ENCODE measurements at places on chromosomes 4 and X.

DNA sequence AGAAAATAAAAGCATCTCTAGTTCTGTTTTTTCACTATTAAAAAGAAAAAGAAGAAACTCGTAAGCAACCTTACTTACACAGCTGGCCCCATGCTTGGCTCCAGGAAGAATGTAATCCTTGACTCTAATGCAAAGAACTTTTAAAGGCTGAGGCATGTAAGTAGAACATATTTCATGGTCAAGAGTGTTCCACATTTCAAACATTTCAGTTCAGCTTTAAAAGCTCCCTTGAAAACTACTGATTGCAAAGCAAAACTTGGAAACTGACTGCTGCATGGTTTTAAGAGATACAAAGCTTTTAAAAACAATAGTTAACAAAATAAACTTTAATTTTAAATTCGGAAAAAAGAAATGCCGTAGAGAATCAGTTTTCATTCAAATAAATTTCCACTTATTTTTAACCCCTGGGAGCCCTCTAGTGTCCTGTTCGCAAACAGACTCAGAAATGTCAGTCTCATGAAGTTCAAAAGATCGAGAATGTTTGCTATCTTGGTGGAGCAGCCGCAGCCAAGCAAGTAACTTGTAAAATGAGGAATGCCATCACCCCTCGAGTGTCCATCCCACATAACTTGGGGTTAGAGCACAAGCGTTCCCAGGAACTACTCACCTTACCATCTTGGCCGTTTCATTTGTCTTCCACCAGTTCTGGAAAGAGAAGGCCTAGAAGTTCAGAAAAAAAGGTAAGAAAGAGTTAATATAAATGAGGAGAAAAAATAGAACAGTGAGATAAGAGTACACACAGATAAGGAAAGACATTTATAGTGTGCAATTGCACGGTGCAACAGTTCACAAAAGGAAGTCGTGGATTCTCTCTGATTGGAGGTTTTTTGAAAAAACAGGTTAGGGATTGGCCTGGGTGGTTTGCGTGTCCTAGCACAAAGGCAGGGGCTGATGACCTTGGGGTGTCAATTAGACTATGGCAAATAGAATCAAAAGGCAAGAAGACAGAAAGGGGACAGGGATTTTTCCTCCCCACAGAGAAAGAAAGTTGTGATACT is at the start of gene GASK1B:
TSS of gene GASK1B (minus strand) at position 765 of the 998 bp plus-strand sequence. CDS start 1,650 bp downstream, outside the sequence.
- no peak for DNase-seq

- no peak for DNase-seq
Observed at GRCh38 chr4:107845681-107846080, 20.9 kb downstream of the SGMS2 start.

DNA sequence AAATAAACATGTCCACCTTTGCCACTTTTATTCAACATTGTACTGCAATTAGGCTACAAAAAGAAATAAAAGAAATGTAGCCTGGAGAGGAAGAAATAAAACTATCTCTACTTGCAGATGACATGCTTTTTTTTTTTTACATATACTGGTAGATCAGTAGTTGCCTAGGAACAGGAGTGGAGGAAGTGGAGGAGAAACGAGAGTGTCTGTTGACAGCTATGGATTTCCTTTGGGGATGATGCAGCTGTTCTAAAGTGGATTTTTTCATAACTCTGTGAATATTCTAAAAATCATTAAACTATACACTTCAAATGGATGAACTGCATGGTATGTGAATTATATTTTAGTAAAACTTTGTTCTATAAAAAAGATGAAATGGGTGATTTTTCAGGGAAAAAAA is 116.4 kb downstream of the ANAPC4 start:
- DNase-seq, result no peak

DNA sequence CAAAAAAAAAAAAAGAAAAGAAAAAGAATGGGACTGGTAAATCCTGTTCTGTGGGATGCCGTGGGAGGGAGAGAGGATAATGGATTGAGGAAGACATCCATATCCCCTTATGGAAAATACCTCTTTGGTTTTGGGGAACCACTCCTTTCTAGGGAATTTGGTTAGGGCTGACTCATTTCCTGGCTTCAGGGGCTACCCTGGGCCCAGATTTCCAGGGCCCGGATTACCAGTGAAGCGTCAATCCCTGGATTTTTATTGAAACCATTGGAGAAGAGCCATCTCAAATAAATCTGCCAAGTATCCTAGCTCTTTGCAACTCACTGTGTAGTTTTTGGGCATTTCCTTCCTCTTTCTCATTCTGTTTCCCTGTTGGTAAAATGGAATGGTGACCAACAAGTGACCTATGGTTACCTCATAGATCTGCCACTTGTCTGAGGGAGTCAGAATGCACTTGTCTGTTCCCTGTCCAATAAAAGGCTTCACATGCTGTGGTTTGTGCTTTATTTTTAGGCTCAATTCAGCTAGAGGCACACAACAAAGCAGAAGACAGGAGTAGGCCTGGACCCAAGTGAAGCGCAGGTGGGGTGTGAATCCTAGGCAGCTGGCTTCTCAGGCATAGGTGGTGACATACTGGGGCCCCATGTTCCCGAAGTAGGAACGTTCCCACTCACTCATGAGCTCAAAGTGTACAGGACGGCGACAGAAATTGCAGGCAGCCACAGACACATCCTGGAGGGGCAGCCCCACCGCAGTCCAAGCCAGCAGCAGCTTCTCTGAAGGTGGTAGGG is 8.6 kb downstream of the APEX2 start:
- DNase-seq, result no peak

GRCh38 chr4:129641179-129641578 is 545.2 kb downstream of the C4orf33 start:
- no peak for DNase-seq

- DNase-seq, result no peak
Observed at GRCh38 chrX:48854898-48855297, 19.5 kb upstream of the PCSK1N start.

- no peak for DNase-seq
Observed at GRCh38 chrX:29643181-29643580, 572.2 kb upstream of the MAGEB2 start.

GRCh38 chr4:188154668-188155405 is 15.6 kb downstream of the TRIML1 start:
- DNase-seq, result no peak

GRCh38 chr4:176383273-176384077 is 63.7 kb downstream of the SPCS3 start:
- no peak for DNase-seq

- DNase-seq, result no peak
Observed at GRCh38 chr4:179195887-179196286, 1753.7 kb upstream of the AGA start.

DNA sequence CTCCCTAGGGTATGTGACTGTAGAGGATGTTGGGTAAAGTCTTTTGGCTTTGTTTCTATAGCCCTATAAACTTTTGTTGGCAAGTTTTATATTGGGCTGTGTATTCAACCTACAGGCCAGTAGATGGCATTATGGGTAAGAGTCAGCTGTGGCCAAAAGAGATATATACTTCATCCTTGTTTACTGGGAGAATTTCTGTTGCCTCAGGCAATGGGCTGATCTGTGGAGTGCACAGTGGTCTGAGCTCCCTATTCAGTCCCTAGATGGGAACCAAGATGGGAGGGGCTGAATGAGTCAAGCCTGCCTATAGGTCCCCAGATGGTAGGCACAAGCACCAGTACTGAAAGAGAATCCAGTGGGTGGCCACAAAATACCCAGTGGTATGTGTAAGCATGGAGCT is 580.6 kb downstream of the EPHA5 start:
- no peak for DNase-seq

All from NCI-H187 treated with DMSO at 0.1 percent for 48 hours (cell line).